ENCODE measurements at places on chromosomes 4 and X. TPM values are rescaled to one million over a fixed set of nuclear protein-coding genes. Genes with fewer than 3 reads are reported as not detected.

RTL9 gene
- 0.17 TPM for total RNA-seq

DNA sequence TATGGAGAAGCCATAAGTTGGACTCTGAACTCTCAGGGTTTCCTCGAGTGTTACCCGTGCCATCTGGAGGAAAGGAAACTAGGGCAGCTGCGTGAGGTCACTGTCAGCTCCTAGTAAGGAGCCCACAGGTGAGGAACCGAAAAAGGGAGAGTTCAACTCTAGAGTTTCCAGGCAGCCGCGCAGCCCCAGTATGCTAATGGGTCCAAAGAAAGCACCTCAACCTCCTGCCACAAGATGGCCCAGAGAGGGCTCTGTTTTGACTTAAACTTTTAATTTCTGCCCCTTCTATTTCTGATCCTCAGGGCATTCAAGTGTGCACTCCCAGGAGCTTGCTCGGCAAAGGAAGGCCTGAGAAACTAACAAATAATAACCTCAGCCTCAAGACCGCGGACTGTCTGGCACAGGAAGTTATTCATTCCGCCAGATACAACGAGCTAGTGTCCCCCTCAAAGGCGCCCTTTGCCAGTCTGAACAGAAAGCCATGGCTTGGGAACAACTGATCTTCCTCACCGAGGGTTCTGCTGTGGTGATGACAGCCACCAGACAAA lies 13.9 kb downstream of the SCARB2 start:
- DNase-seq, result peak; percentile 26
- H3K4me3 ChIP-seq, result peak overlapping the region; percentile 17
- H3K4me1 ChIP-seq, result peaks cover 51% of the 10 kb centered on the region
- H3K27me3 ChIP-seq, result no peaks in the 10 kb centered on the region
- no peaks in the 10 kb centered on the region for H3K36me3 ChIP-seq

DNA sequence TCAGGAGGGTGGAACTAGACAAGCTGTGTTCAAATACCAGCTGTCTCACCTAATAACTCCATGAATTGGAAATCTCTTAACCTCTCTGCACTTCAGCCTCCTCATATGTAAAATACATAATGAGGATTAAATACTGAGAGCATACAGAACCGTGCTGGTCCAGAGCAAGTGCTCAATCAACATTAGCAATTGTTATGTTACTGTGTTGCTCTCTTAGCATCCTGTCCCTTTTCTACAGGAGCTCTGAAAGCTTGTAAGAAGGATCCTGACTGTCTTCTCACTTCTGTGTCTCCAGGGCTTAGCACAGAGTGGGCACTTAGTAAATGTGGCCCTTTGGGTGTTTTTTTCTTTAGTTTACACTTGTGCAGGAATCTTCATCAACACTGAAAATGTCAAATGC lies 1456.1 kb upstream of the IGFBP7 start:
- H3K27ac ChIP-seq, result no peak overlapping the region
- H3K36me3 ChIP-seq, result no peaks in the 10 kb centered on the region
- H3K27me3 ChIP-seq, result no peaks in the 10 kb centered on the region
- H3K4me3 ChIP-seq, result no peak overlapping the region

DNA sequence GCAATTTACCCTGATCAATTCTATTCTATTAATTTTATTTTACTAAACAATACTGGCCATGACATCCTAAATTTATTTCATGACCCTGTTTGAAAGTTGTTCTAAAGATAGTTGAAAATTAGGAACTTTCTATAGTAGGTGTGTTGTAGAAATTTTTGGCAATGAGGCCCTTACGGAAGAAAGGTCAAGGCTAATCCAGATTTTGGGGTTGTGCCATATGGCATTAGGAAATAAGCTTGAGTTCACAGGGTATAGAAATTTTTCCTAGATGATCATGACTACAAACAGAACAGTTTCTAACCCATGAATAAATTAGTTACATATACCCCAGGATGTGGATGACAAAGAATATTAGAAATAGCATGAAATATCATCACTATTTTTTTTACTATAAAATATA lies 7.8 kb upstream of the ALB start:
- H3K27me3 ChIP-seq, result no peaks in the 10 kb centered on the region
- H3K4me3 ChIP-seq, result no peak overlapping the region
- no peak overlapping the region for H3K27ac ChIP-seq
- H3K36me3 ChIP-seq, result no peaks in the 10 kb centered on the region
- no peaks in the 10 kb centered on the region for H3K4me1 ChIP-seq
- DNase-seq, result no peak

GRCh38 chr4:121977251-121978171 lies 25.7 kb upstream of the TRPC3 start:
- no peaks in the 10 kb centered on the region for H3K27me3 ChIP-seq
- H3K4me3 ChIP-seq, result no peak overlapping the region
- DNase-seq, result peak; percentile 27
- H3K36me3 ChIP-seq, result no peaks in the 10 kb centered on the region
- H3K4me1 ChIP-seq, result no peaks in the 10 kb centered on the region
- no peak overlapping the region for H3K27ac ChIP-seq

- H3K27me3 ChIP-seq, result no peaks in the 10 kb centered on the region
- no peak overlapping the region for H3K4me3 ChIP-seq
- DNase-seq, result no peak
- H3K36me3 ChIP-seq, result no peaks in the 10 kb centered on the region
Observed at GRCh38 chr4:3668825-3669552, 97.2 kb upstream of the ADRA2C start.

DNA sequence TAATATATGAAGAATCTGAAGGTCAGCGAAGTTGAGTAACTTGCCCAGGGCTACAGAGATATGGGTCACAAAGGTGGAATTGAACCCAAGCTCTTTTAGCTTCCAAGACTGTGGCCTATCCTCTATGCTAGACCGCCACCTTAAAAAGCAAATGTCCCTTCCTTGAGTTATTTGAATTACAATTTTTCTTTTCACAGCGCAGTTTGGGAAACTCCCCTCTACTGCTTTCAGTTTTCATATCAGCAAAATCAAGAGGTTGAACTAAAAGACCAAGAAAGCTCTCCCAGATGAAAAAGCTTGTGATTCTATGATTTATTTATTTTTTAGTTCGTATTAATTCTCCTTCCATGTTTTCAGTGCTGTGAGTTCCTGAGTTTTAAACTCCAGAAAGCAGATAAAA lies 174.5 kb upstream of the C1QTNF7 start:
- H3K27ac ChIP-seq, result no peak overlapping the region
- no peaks in the 10 kb centered on the region for H3K27me3 ChIP-seq
- no peaks in the 10 kb centered on the region for H3K36me3 ChIP-seq
- DNase-seq, result no peak
- H3K4me3 ChIP-seq, result no peak overlapping the region

GYG2 gene
- total RNA-seq, result 10.6 TPM

DNA sequence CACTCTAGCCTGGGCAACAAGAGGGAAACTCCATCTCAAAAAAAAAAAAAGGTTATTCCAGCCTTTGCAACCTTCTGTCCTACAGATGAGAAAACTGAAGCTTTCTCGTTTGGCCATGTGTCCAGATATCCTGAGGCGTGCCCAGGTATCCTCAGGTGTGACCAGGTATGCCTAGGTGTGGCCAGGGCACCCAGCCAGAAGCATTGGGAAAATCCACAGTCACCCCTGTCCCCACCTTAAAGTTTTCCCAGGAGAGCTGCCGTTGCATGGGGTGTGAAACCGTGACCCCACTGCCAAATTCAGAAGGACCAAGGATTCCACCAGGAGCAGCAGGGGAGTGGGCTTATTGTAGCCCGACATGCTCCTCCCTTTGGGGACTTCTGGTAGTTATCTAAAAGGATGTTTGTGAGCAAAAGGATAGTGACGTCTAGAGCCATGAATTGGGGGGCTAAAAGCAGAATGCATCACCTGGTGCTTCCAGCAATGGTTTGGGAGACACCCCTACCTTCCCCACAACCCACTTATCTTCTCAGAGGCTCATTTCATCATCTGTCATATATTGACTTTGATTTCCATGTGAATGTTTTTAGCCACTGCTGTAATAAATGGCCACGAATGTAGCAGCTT lies 4.0 kb upstream of the DHRSX start:
- no peak for DNase-seq
- H3K4me1 ChIP-seq, result no peaks in the 10 kb centered on the region
- H3K27me3 ChIP-seq, result no peaks in the 10 kb centered on the region
- no peaks in the 10 kb centered on the region for H3K36me3 ChIP-seq
- no peak overlapping the region for H3K27ac ChIP-seq
- no peak overlapping the region for H3K4me3 ChIP-seq

DNA sequence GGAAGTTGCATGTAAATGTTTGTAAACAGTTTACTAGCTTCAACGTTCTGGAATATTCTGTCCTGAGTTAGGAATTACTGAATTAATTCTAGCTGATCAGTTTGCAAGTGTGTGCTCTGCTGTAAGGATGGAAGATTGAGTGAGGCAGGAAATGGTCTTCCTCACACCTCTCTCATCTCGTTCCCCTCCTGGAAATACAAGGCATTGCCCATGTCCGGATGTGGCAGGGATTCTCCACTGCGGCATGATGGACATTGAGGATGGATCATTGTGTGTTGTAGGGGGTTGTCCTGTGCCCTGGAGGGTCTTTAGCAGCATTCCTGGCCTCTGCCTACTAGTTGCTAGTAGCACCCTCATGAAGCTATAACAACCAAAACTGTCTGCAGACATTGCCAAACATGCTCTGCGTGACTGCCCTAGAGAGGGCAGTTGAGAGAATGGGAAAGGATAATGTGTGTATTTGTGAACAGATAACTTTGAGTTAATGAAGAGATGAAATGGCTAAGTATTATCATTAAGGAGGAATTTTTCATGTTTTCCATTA lies 12.6 kb downstream of the CA5B start:
- DNase-seq, result peak; percentile 6
- no peaks in the 10 kb centered on the region for H3K36me3 ChIP-seq
- H3K27me3 ChIP-seq, result no peaks in the 10 kb centered on the region
- H3K27ac ChIP-seq, result peak overlapping the region; percentile 78

DNA sequence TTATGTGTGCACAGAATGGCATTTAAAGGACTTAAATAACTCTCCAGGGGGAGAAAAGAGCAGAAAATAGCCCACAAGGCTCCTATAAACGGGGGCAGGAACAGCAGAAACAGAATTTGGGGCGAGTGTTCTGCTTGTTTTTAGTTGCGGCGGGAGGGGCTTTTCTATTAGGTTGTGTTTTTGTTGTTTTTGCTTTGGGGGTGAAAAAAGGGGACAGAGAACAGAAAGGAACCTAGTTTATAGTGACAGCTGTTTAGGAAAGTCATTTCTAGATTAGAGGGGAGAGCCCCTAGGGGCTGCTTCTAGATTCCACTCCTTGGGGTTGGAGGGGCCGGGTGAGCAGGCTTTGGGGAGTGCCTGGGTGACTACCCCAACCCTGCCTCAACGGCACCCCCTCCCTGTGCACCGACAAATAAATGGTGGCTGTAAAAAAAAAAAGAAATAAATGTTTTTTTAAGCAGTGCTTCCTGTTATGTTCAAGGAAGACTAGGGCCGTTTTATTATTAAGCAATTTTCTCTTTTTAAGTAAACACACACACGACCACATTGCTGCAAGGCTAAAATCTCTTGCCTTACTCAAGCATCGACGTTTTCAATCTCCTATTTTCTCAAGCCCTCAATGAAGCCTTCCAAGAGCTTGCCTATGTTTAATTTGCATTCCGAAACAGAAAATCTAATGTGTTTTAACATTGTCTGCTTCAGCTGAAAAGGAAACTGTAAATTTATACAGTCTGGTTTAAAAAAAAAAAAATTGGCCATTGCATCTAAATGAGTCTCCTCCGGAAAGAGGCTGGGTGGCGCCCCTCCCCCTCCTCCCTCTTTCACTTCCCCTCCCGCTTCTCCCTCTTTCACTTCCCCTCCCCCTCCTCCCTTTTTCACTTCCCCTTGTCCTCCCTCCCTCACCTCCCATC lies 123.3 kb upstream of the TBL1X start:
- H3K4me3 ChIP-seq, result no peak overlapping the region
- peak overlapping the region; percentile 67 for H3K27ac ChIP-seq
- H3K36me3 ChIP-seq, result no peaks in the 10 kb centered on the region
- peak; percentile 53 for DNase-seq
- H3K4me1 ChIP-seq, result peaks cover 9% of the 10 kb centered on the region

SGMS2 gene
- total RNA-seq, result 63.7 TPM

DNA sequence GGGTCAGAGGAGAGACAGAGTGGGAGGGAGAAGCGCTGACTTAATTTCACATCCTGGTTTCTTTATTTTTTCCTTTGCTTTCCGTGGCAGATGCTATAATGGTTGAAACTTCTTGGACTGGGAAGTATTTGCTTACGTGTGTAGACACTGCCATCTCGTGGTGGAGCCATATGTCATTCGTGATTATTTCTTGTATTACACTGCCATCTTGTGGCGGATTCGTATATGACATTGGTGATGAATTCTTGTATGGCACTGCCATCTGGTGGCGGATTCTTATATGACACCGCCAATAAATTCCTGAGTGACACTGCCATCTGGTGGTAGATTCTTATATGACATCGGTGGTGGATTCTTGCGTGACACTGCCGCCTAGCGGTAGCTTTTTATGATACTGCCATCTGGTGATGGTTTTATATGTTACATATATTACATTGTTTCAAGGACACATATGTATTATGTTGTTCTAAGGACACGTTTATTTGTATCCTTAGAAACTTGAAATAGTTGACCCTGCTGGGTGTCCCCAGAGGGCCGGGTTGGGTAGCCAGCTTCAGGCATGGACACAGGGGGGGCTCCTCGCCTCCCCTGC lies 37.3 kb upstream of the CLCN4 start:
- H3K36me3 ChIP-seq, result peaks cover 4% of the 10 kb centered on the region
- DNase-seq, result peak; percentile 76
- no peak overlapping the region for H3K27ac ChIP-seq
- no peak overlapping the region for H3K4me3 ChIP-seq
- H3K27me3 ChIP-seq, result no peaks in the 10 kb centered on the region
- no peaks in the 10 kb centered on the region for H3K4me1 ChIP-seq
